Neural progenitor cell (in vitro differentiated cells): ENCODE measurements at places on chromosomes 1 and 21. TPM values are rescaled to one million over a fixed set of nuclear protein-coding genes. Genes with fewer than 3 reads are reported as not detected.

- no peak for DNase-seq
These were observed 76.3 kb downstream of the USP24 start for GRCh38 chr1:55138823-55139222.

DNA sequence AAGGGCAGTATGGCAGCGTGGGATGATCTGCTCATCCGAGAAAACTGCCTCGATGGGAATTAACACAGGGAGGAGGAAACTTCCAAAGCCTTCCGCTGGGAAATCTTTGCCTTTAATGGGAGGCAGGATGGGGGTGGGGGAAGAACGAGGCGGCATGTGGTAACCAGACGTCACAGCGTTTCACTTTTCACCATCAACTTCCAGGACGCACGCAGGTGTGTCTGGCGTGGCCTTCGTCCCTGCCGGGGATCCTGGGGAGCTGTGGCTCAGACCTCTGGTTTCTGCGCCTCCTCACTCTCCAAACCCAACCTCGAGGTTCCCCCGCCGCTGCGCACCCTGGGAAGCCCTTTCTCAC lies 282 bp downstream of the RSPH1 start:
- DNase-seq: no peak

DNA sequence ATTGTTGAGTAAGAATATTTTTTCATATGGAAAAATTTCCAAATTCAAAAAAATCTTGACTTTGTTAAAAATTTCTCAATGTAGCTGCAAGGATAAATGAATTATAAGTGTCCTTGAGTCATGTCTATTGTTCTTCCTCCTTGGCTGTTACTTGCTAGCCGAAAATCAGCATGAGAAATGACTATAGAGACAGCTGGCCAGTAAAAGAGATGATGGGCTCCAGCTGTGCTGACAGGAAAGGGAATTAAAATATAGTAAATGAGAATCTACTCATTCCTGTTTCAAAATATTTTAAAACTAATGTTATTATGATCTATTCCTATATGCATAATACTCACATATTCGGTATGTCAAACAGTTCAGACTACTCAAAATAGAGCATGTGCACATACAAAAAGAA lies 1292.6 kb downstream of the BRINP3 start:
- DNase-seq: no peak

- no peak for DNase-seq
These were observed 49.8 kb upstream of the GJA8 start for GRCh38 chr1:147852706-147853225.

LRRN2 gene
- total RNA-seq: 1.9 and 7.2 TPM in 2 replicates

SMPDL3B gene
- 1.2 and 3.9 TPM in 2 replicates for total RNA-seq

- DNase-seq: no peak
These were observed 29.5 kb downstream of the RUNX1 start for GRCh38 chr21:35019631-35020032.

C1orf226 gene
- 3.9 and 11.3 TPM in 2 replicates for total RNA-seq

GRCh38 chr1:12714710-12715475 lies 1.0 kb upstream of the AADACL3 start:
- DNase-seq: no peak

PRAMEF7 gene
- total RNA-seq: not detected in 2 replicates

DNA sequence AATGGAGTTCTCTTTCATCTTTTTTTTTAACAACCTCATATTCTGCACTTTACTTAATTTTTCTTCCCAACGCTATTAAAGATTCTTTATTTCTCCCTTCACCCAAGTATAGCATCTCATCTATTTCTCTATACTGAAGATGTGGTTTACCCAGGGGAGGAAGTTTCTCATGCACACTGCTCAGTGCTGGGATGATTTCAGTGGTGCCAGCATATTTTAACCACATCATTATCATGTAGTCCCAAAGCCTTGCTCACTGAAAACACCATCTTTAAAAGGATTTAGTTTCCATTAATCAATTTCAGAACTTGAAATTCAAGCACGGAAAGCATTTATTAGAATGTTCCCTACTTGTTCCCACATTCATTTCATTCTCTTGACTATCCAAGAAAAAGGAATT lies 725.7 kb downstream of the USP25 start:
- no peak for DNase-seq

GRCh38 chr1:3681231-3681897 lies 29.0 kb downstream of the TP73 start:
- DNase-seq: no peak

DNA sequence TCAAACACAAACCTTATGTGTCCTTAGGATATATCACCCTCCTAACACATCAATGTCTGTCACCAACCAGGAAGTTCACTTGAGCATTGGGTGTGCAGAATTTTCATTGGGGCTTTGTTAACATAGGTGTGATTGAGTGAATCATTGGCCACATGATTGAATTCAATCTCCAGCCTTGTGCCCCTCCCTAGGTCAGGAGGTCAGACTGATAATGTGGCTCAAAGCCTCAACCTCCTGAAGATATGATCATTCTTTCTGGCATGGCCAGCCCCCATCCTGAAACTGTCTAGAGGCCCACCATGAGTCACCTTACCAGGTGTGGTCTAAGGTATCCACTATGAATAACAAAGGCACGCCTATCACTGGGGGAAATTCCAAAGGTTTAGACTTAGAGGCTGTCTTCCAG lies 90.1 kb downstream of the PKN2 start:
- DNase-seq: no peak

DNA sequence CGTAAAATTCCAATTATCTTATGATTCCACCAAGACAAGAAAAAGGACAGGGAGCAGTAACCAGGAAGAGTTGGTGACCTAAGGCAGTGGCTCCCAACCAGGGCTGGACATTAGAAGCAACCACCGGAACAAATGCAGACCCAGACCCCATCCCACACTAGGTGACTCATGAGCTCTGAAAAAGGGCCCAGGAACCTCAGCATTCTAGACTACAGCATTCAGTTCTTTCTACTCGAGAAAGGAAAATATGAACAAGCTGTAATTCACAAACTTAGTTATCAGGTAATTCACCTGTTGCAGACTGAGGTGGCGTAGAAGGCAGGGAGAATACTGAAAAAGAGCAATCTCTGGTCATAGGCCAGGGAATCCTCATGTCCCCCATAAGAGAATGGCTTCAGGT lies 138.4 kb upstream of the KRTAP19-8 start:
- DNase-seq: no peak

GRCh38 chr1:228385232-228385631 lies 21.4 kb downstream of the TRIM11 start:
- DNase-seq: no peak

DNA sequence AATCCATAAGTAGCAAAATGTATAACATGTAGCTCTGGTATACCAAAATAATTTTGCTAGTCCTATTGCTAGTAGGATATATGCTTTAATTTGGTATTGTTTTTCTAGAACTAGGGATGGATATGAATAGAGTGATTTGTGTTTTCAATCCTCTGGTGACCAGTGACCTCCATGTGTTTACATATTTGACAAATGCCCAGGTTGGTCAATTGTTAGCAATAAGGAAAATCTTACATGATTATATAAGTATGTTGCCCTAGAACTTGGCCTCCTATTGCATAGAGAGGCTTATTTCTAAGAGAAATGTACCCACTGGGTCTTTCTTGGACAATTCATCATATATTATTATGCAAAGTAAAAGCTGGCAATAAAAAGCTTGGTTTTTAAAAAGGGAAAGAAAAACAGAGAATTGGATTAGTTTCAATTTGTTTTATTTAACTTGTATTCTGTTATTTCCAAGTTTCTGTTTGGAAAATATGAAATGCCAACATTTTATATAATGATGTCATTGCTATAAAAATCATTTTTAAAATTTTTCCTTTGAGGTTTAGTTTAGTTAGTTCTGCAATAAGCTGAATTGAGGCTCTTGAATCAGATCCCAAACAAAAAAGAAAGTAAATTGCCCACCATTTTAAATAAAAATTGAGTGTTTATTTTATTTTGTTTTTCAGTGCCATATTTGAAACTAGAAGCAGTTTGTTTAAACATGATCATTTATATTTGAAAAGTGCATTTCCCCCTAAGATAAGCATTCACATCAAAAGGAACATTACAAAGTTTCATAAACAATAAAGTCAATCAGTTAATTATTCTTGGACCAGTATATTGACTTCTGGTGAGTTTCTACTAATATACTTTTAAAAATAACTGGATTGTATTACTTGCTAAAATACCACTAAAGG lies 210.9 kb downstream of the ZC3H11B start:
- no peak for DNase-seq

CCDC190 gene
- not detected in 2 replicates for total RNA-seq

GRCh38 chr1:982765-983436 lies 1.0 kb upstream of the PERM1 start:
- no peak for DNase-seq

C8A gene
- not detected in 2 replicates for total RNA-seq

PSMB2 gene
- 29.7 and 33.2 TPM in 2 replicates for total RNA-seq

DNA sequence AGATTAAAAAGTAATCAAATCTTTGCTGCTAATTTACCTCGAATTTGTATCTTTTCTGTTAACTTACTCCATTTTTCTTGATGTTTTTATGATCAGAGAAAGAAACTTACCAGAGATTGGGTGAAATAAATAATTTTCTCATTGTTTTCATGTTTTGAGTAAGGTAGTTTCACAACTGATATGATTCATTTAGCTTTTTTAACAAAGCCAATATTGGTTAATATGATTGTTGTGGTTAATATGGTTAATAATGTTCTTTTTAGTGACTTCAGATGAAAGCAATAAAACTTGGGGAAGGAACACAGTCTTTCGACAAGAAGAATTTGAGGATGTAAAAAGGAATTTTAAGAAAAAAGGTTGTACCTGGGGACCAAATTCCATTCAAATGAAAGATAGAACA lies 48.1 kb downstream of the MAP3K21 start:
- DNase-seq: no peak

PRAMEF11 gene
- not detected in 2 replicates for total RNA-seq

GRCh38 chr1:87897481-87897880 lies 568.8 kb downstream of the LMO4 start:
- no peak for DNase-seq

GRCh38 chr1:145926686-145927062 lies 610 bp downstream of the RBM8A start:
- no peak for DNase-seq

MX2 gene
- total RNA-seq: 2.2 and 3.3 TPM in 2 replicates

DNA sequence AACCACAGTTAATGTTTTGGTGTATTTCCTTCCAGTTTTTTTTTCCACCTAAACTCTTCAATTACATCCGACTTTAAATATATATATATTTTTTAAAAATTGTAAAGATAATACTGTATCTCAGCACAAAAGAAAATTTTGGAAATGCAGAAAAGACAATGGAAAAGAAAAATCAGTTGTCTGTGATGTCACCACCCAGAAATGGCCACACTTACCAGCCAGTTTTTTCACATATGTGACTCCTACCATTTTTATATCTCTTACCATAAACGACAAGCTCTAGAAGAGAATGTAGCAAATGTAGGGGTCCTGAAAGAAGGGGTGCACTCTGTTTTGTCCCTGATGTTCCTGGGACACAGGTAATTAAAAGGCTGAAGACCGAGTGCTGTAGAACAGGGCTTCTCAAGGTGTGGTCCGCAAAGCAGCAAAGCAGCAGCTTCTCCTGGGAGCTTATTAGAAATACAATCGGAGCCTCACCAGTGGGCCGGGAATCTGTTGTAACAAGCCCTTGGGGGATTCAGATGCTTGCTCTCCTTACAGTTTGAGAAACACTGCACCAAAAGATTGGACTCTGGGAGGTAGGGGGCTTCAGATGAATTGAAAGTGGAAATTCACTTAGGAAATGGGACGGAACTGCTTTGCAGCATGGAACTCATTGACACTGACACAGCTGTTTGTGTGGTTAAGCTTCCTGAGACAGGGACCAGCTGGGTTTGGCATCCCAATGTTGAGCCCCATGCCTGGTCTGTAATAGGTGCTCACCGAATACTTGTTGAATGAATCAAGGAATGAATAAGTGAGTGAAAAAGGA lies 44.1 kb downstream of the ALPL start:
- no peak for DNase-seq

DNA sequence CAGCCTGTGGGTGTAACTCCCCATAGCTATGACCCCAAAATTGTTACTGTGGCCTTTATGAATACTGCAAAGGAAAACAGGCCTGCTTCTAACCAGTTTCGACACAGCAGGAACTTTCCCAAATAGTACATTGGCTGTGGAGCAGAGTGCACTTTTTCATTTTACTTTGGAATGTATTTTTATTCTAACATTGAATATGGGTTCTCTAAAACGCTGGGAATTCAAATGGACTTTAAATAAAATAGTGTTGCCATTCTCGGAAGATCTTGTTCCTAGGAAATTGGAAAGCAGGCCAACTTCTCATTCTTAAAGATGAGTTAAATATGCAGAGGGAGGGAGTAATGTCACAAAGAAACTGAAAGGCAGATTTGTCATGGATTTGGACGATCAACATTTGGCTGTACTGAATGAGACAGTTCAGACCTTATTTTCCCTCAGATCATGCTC lies 39.6 kb upstream of the ARHGAP29 start:
- no peak for DNase-seq

C1QA gene
- not detected in 2 replicates for total RNA-seq

DNA sequence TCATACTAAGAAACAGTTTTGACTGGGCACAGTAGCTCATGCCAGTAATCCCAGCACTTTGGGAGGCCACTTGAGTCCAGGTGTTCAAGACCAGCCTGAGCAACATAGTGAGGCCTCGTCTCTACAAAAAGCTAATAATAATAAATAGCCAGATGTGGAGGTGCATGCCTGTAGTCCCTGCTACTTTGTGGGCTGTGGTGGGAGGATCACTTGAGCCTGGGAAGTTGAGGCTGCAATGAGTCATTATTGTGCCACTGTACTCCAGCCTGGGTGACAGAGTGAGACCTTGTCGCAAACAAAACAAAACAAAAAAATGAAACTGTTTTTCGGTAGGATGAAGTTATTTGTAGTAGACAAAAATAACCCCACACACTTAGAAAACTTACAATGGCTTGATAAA lies 19.0 kb upstream of the OLFM3 start:
- DNase-seq: no peak

CR1L gene
- total RNA-seq: not detected in 2 replicates

LDLRAP1 gene
- total RNA-seq: 6.5 and 8.6 TPM in 2 replicates

- no peak for DNase-seq
These were observed 95.2 kb downstream of the PTPN14 start for GRCh38 chr1:214455971-214456867.

SELE gene
- total RNA-seq: not detected in 2 replicates

GRCh38 chr1:152884085-152884484 lies 6.0 kb downstream of the SMCP start:
- no peak for DNase-seq

GRCh38 chr1:31954607-31955283 lies 16.6 kb upstream of the PTP4A2 start:
- DNase-seq: peak; percentile 42

DNA sequence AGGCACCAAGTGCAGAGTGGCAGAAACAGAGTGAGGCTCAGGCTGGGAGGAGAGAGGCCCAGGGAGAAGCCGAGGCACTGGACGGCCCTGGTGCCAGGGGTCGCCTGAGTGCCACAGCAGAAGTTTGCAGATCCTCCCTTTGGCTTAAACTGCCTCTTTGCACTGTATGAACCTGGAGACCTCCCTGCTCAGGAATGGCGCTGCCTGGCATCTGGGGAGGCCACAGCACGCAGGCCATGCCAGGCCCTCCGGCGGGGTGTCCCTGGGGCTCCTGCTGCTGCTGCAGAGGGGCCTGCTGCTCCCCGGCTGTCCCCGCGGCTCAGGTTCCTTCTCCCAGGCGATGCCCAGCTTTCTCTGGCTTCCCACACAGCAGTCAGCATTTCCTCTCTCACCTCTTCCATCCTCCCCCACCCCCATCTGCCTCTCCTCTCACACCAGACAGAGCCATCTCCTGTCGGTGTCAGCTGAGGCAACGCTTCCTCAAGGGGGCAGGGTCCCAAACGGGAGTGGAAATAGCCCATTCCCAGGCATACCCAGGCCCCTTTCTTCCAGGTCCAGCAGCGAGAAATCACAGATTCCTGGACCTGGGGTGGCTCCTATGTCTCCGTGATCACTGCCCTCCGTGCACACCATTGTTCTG lies 35.2 kb downstream of the SYT6 start:
- DNase-seq: peak; percentile 27

- no peak for DNase-seq
These were observed 96.2 kb downstream of the RGS2 start for GRCh38 chr1:192905049-192905448.

C8B gene
- total RNA-seq: not detected in 2 replicates
